ENCODE measurements at places on chromosomes 2 and 18. TPM values are rescaled to one million over a fixed set of nuclear protein-coding genes. Genes with fewer than 3 reads are reported as not detected.

The TUBA3E gene
- total RNA-seq, result not detected

The GNLY gene
- 3.6 TPM for total RNA-seq

The KCNE4 gene
- total RNA-seq, result 4.3 TPM

The NPHP1 gene
- total RNA-seq, result 5.1 TPM

The TSPYL6 gene
- total RNA-seq, result not detected

The SLC14A1 gene
- 1.1 TPM for total RNA-seq

The CXCR1 gene
- total RNA-seq, result 0.53 TPM

DNA sequence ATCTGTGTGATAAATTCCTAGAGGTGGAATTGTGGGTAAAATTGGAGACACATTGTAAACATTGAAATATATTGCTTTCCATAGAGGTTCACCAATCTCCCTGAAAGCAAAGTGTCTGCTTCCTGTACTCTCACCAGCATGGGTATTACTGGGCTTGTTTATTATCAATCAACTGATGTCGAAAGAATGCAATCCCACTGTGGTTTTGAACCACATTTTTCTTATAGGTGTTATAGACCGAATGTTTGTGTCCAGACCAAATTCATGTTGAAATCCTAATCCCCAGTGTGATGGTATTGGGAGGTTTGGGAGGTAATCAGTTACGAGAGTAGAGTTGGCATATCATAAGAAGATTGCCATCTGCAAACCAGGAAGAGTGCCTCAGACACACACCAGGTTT, 1212.4 kb downstream of the LRP1B start:
- H3K36me3 ChIP-seq, result no peaks in the 10 kb centered on the region
- H3K4me1 ChIP-seq, result no peaks in the 10 kb centered on the region
- no peak overlapping the region for H3K4me3 ChIP-seq
- H3K27ac ChIP-seq, result no peak overlapping the region
- no peaks in the 10 kb centered on the region for H3K27me3 ChIP-seq

- no peaks in the 10 kb centered on the region for H3K27me3 ChIP-seq
- H3K4me1 ChIP-seq, result no peaks in the 10 kb centered on the region
- no peaks in the 10 kb centered on the region for H3K36me3 ChIP-seq
- no peak overlapping the region for H3K27ac ChIP-seq
- H3K4me3 ChIP-seq, result no peak overlapping the region
Measured at GRCh38 chr18:38551881-38552280, 986.3 kb upstream of the CELF4 start.

DNA sequence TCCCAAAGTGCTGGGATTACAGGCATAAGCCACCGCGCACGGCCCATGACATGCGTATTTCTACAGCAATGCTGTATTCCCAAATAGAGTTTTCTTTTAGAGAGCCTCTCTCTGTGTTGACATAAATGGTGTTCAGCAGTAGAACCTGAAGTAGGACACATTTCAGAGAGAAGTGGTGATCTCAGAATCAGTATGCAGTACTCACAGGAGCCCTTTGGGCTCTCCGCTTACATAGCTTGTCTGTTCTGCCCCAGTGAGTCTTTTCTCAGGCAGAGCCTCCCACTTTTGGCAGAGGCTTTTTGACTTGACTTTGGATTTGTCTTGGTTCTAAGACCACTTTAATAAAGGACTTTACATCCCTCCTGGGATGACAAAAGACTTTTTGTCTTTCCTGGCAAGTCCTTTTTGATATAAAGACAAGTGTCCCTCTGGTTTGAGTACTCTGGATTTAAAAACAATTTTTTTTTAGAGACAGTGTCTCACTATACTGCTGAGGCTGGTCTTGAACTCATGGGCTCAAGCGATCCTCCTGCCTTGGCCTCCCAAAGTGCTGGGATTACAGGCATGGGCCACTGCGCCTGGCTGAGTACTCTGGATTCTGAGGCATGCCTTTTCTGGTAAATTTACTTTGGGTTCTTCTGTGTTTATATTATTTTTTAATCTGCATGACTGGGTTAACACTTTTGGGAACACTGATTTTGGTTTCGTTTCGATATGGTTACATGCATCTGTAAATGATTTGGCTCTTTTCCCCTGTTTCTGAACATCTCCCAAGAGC, 113.3 kb downstream of the SMAD2 start:
- no peak overlapping the region for H3K27ac ChIP-seq
- no peaks in the 10 kb centered on the region for H3K27me3 ChIP-seq
- H3K36me3 ChIP-seq, result no peaks in the 10 kb centered on the region

DNA sequence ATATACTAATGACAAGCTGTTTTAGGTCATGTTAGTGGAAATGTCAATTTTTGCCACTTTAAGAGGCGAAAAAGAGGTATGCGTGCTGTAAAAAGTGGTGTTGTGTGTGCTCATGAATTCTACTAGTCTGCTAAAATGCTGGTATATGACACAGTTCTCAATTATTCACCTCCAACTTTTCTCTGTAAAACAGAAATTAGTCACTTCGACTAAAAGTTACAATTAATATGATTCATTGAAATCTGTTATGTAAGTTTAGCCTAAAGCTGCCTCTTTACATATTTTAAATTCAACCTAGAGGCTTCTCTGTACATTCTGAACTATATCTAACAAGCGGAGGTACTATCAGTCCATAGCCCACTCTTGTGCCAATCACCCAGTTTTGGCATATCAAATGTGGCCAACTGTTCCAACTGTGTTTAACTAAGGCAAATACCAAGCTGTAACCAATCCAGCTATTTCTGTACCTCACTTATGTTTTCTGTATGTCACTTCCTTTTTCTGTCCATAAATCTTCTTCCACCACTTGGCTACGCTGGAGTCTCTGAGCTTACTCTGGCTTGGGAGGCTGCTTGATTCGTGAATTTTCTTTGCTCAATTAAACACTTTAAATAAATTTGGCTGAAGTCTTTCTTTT, 20.8 kb downstream of the BAZ2B start:
- H3K36me3 ChIP-seq, result no peaks in the 10 kb centered on the region
- no peak for DNase-seq
- no peaks in the 10 kb centered on the region for H3K27me3 ChIP-seq

DNA sequence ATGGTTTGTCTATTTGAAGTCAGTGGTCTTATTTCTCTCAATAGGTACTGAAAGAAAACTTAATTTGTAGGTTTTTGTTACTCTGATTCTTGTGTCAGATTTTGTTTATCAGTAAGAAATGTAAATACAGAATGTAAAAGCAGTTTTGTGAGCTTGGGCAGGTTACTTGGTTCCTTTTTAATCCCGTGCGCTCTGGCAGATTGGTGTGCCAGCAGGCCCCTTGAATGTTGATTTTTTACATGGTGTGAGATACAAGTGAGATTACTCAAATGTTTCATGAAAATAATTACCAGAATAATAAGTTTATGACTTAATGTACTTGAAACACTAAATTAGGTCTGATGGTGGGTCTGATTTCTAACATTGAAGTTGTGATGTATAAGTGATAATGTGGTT, 13.4 kb downstream of the HNRNPA3 start:
- peaks cover 6% of the 10 kb centered on the region for H3K4me1 ChIP-seq
- no peaks in the 10 kb centered on the region for H3K27me3 ChIP-seq
- peaks cover 4% of the 10 kb centered on the region for H3K36me3 ChIP-seq
- H3K27ac ChIP-seq, result no peak overlapping the region
- no peak overlapping the region for H3K4me3 ChIP-seq

DNA sequence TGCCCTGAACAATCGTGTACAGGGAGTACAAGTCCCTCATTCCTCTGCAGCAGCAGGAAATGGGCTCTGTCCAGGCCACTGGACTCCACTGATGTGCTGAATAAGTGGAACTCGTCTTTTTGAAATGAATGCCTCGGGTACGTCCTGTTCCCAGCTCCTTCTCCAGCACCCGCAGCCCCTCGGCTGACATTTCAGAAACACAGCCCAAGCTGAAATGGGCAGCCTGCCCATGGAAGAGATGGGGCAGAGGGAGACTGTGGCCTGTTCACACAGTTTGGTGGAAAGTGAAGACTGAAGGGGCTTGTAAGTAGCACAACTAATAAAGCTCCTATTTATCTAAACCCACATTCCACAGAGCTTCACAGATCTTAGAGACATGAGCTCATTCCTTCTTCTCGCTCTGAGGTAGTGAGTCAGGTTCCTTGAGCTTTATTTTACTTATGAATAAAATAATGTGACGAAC, 498.6 kb downstream of the TXNL1 start:
- H3K4me3 ChIP-seq, result no peak overlapping the region
- H3K27me3 ChIP-seq, result no peaks in the 10 kb centered on the region
- DNase-seq, result peak; percentile 39
- H3K36me3 ChIP-seq, result no peaks in the 10 kb centered on the region

- H3K27me3 ChIP-seq, result no peaks in the 10 kb centered on the region
- peaks cover 24% of the 10 kb centered on the region for H3K4me1 ChIP-seq
- no peak overlapping the region for H3K27ac ChIP-seq
- H3K4me3 ChIP-seq, result peak overlapping the region; percentile 74
- no peak for DNase-seq
Measured at GRCh38 chr18:50279752-50280151, 1.6 kb downstream of the MBD1 start.

DNA sequence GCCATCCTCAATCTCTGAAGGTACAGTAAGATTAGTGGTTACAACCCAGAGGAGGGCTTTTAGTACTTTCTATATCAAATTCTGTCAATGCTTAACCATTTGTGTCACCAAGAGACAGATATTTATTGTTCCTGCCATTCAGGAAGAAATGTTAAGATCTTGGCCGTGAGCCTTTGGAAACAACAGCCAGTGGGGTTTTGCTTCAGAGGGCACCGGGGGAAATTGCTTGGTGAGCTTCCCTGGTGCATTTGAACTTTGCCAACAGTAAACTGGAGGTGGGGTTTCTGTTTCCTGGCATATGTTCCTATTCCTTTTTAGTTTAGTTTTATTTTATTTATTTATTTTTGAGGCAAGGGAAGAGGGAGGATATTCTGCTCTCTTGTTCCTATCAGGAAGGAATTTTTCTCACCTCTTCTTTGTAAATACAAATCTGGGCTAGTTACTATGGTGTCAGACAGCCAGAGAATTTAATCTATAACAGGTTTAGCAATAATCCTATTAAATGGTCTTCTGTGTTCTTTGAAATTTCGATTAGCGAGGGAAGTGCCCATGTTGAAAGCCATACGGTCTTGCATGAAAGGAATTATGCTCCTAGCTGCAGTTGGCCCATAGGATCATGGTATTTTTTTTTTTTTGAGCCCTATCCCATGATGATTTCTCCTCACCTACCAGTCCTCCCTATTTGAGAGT, 95.7 kb downstream of the MAIP1 start:
- no peak for DNase-seq
- H3K27ac ChIP-seq, result no peak overlapping the region
- H3K4me1 ChIP-seq, result no peaks in the 10 kb centered on the region
- no peak overlapping the region for H3K4me3 ChIP-seq
- H3K27me3 ChIP-seq, result no peaks in the 10 kb centered on the region

DNA sequence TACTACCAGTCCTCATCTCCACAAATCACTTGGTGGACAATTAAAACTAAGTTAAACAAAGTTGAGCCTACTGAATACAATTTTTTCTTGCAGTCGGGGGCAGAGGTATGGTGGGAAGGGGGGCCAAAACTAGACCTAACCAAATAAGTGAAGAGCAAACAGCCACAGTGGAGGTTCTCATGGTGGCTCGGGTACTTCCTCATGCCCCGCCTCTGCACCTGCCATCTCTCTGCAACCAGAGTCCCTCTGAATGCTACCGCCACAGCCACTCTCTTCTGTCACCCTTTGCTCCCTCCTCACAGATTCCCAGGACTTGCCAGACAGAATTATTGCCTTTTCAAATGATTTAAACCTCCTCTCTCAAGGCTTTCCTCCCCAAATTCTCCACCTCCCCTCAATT, 204.2 kb downstream of the TMEM247 start:
- H3K36me3 ChIP-seq, result no peaks in the 10 kb centered on the region
- no peak overlapping the region for H3K27ac ChIP-seq
- DNase-seq, result no peak
- no peaks in the 10 kb centered on the region for H3K27me3 ChIP-seq
- no peak overlapping the region for H3K4me3 ChIP-seq

DNA sequence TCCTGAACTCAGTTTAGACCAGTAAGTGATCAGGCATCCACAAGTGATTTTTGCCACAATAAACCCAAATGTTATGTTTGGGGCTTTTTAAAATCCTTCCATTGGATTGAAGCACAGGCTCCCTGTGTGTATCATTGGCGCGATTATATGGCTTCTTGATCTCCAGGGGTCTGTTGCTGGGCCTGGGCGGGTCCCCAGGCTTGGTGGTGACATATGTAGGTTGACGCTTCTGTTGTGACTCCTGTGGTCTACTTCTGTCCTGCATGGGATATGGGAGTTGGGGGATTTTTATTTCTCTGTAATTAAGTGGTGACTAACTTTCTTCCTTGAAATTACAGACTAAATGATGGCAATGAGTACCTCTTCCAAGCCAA, 56.2 kb upstream of the EML6 start:
- no peaks in the 10 kb centered on the region for H3K36me3 ChIP-seq
- no peak for DNase-seq
- peak overlapping the region; percentile 73 for H3K27ac ChIP-seq
- peaks cover 36% of the 10 kb centered on the region for H3K4me1 ChIP-seq

DNA sequence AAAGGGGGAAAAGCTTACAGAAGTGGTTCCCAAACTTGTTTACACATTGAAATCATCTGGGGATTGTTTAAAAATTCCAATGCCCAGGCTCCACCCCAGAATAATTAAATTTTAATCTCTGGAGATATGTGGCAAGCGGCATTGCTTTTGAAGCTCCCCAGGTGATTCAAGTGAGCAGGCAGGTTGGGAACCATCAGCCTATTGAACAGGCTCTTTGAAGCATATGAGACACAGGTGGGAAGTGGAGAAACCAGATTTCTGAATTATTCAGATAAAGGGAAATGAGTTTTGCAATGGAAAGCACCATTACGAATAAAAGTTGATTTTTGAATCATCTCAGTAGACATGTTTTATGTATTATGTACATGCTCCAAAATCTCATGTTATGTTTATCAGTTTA, 57.6 kb upstream of the NOSTRIN start:
- H3K4me1 ChIP-seq, result peaks cover 8% of the 10 kb centered on the region
- H3K27ac ChIP-seq, result no peak overlapping the region
- no peaks in the 10 kb centered on the region for H3K27me3 ChIP-seq

DNA sequence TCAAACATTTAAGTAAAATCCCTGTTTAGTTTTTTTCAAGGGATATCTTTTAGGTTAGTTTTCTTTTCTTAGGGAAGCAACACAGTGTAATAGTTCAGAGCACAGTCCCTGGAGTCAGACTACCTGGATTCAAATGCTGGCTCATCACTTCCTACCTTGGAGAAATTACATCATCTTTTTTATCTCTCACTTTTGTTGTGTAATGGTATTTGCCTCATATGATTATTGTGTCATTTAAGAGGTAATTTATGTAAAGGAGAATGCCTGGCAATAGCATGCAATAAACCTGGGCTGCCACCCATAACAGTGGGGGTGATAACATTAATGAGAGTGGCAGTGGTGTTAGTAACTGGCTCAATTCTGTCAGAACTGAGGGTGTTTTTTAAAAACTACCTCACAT, 26.3 kb downstream of the ERLEC1 start:
- no peak for DNase-seq
- no peaks in the 10 kb centered on the region for H3K36me3 ChIP-seq
- no peaks in the 10 kb centered on the region for H3K4me1 ChIP-seq
- no peaks in the 10 kb centered on the region for H3K27me3 ChIP-seq
- H3K27ac ChIP-seq, result no peak overlapping the region

- DNase-seq, result no peak
- H3K4me3 ChIP-seq, result no peak overlapping the region
- H3K27me3 ChIP-seq, result no peaks in the 10 kb centered on the region
- no peaks in the 10 kb centered on the region for H3K4me1 ChIP-seq
Measured at GRCh38 chr2:182784058-182784706, 68.1 kb downstream of the DNAJC10 start.

Measured in gastrocnemius medialis (tissue), 4 donors.